ENCODE measurements at places on chromosomes 6 and 20.
A peak's percentile ranks its signal among the peaks of the same experiment; 100 is the strongest.

DNA sequence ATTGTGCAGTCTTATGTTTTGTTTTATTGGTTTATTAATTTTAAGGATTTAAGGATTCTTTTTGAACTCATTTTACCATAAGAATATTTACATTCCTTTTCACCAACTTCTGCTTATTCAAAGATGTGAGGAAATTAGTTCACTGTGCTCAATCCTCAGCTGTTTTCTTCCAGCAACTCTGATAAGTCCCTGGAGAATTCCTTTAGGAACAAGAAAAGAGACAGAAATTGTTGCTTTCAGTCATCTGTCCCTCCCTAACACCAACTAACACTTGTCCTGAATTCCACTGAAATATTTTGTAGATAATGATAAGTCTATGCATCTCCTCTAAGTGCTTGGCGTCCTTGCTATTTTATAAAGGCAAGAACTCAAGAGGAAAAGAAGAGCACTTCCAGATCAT lies 334.8 kb upstream of the MARCKS start:
- DNase-seq = no peak

- DNase-seq = peak; percentile 76
Measured at GRCh38 chr6:108946695-108947094, 98.5 kb downstream of the ARMC2 start.

DNA sequence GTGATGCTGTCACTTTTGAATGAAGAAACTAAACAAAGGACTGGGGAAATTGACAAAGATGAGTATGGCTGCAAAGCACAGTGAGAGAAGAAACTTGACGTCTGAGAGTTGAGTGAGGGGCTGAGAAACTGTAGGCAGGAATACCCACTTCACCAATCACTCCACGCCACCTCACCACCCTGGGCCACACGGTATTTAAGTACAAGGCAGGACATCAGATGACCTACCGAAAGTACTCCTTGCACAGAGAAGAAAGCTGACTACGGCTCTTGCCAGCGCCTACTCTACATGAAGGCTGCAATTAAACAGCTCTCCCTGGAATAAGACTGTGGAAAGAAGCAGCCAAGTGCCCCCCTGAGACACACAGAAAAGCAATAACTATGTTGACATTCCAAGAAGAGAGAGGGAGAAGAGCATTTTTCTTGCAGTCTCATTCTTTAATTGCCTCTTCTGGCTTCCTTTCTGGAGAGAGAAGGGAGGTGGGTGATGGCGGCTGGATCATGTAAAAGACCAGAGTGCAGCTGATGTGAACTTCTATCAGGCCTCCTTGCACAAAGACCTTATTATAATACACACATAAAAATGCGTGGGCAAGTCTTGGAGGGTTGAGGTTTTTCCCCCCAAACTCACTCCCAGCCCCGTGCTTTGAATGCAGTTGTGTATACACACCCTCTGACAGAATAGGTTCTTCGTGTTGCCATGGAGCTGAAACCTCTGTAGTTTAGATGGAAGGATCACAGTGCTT lies 44.6 kb downstream of the HIVEP2 start:
- DNase-seq = no peak

GRCh38 chr20:49850463-49851230 lies 38.0 kb downstream of the SLC9A8 start:
- peak; percentile 25 for DNase-seq

DNA sequence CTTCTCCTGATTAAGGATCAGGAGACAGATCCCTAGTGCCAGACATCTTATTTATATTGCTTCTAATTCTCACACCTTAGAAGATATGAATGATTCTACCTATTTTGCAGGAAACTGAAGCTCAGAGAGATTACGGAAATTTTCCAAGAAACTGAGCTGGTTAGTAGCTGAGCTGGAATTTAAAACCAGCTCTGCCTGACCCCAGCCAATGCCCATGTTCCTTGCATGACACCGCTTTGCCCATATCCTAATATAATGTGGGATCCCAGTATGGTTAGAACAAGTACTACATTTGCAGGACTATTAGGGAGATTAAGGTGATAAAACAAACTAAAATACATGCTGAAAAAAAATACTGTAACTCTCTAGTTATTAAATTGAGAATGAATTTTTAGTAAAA lies 1.9 kb downstream of the TMEM30A start:
- DNase-seq = no peak

DNA sequence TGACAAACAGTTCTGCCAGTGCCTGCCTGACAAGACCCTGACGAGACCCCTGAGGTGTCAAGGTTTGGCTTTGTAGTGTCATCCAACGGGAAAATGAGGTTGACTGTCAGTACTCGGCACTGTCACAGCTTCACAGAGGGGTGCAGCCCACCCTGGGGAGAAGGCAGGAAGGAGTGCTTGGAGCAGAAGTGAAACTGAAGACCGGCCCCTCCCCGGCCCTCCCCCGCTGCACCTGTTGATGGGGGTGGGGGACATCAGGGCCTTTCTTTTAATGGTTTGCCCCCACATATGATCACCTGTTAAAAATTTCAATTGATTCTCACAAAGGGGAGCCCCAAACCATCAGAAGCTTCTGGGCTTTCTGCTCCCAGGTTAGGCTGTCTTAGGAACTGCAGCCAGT lies 6.8 kb downstream of the PMEPA1 start:
- no peak for DNase-seq
